D721Med (cell line): ENCODE measurements at places on chromosomes 2 and 18.

DNA sequence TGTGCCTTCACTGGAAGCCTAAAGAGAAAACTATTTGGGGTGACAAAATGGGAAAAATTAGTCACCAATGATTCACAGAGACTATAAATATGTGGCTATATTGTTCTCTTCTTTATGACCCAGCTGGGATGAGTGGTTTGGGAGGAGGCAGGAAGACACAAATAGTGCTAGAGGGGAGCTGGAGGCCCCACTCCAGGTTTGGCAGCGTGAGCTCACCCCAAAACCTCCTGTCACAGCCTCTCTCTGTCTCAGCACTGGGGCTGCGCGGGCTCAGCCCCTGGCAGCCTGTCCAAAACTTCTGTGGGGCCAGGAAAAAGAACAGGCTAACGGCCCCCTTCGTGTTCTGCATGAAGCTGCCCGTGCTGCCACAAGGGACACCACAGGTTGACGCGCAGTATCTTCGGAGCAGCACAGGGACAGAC lies 73.2 kb upstream of the LCLAT1 start:
- DNase-seq, result no peak

- DNase-seq, result no peak
Observed at GRCh38 chr2:157786663-157787363, 89.3 kb downstream of the ACVR1 start.

GRCh38 chr2:85396531-85397470 lies 13.4 kb downstream of the CAPG start:
- DNase-seq, result no peak

DNA sequence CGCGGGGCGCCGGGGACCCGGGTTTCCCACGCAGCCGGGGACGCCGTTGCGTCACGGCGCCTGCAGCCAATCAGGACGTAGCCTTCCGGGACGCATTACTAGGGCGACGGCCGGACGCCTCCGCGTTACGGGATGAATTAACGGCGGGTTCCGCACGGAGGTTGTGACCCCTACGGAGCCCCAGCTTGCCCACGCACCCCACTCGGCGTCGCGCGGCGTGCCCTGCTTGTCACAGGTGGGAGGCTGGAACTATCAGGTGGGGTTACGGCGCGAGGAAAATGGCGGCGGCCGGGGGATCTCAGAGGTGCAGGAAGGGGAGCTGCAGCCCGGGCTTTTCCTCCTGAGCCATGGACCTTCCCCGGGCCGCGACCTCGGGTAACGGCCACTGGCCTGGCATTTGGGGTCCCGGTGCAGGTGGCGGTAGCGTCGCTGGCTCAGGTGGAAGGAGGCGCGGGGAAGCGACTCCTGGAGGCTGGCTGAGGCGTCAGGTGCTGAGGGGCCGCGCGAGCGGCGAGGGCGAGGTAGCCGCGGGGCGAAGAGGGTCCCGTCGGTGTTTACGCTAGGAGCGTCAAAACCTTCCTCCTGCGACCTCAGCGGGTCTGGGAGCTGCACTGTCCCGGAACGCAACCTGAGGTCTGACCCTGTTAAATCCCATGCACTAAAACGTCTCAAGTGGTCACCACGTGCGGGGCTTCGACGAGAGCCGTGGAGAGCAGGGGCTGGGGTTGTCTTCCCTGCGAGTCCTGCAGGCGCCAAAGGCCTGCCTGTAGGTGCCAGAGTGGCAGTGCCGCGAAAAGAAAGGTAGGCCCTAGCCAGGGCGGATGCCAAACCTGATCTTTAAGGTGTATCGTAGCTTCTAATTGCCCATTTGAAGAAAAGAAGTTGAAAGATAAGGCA lies at the start of gene LCLAT1:
TSS of gene LCLAT1 (plus strand) at position 98 of the 897 bp plus-strand sequence. CDS start 78,345 bp downstream, outside the sequence.
- peak; percentile 32 for DNase-seq

DNA sequence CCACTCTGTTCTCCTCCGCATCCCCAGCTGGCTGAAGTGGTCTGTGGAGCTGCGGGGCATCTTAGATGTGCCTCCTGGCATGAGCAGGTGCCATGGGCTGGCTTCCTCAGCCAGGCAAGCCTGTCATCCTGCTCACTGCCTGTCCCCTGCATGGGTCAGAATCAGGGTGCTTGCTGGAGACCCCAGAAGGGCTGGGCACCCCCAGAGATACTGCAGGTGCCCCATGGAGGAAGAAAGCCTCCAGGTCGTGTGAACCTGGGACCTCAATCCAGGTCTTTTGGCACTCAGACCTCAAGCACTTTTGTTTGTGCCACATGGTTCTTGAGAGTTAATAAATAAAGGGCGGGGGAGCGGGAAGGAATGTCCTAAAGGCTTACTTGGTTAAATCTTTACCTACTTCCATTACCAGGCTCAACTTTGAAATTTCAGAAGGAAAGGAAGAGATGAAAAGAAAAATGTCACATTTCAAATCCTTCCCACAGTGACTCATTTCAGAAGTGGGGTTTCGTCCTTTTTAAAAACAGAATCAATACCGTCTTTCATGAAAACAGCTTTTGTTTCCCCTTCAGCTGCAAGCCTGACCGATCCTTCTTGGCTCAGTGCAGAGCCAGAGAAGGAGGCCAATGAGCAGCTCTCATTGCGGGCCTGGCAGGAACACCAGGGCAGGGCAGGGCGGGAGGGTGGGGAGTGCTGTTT lies 69.9 kb downstream of the RHOB start:
- no peak for DNase-seq

- DNase-seq, result no peak
Observed at GRCh38 chr2:230922951-230923717, 1.9 kb downstream of the GPR55 start.

DNA sequence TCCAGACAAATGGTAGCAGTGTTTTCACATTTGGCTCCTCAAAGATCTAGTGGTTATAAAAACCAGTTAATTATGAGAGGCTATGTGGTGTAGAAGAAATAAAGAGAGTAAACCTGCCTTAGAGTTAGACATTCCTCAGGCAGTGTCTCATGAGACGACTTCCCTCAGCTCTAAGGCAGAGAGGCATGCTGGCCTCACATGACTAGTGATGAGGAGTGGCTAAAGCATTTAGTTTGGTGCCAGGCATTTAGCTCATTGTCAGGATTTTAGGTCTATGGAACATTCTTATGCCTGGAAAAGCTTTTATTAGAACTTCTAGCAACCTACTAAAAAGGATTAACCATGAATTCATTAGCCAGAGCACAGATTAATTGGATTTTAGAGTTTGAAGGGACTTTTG lies 90.3 kb downstream of the RPRM start:
- no peak for DNase-seq

GRCh38 chr18:7822435-7823331 lies 255.6 kb downstream of the PTPRM start:
- no peak for DNase-seq

- no peak for DNase-seq
Observed at GRCh38 chr2:181319286-181319685, 137.9 kb upstream of the ITGA4 start.

DNA sequence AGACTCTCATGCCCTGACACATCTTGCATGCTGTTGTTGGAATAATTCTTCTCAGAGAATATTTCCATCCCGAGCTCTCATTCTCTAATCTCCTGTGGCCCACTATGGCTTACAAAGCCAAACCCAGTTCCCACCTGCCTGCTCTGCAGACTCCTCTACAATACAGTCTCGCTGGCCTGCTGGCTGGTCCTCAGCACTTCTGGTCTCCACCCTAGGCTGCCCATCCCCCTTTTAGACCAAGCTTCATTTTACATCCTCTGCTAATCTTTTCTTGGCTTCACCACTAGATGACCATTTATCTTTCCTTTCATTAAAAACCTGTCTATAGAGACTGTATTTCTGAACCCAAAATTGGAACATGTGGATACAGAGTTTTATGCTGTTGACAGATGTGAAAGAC lies 42.5 kb upstream of the YPEL5 start:
- DNase-seq, result no peak

DNA sequence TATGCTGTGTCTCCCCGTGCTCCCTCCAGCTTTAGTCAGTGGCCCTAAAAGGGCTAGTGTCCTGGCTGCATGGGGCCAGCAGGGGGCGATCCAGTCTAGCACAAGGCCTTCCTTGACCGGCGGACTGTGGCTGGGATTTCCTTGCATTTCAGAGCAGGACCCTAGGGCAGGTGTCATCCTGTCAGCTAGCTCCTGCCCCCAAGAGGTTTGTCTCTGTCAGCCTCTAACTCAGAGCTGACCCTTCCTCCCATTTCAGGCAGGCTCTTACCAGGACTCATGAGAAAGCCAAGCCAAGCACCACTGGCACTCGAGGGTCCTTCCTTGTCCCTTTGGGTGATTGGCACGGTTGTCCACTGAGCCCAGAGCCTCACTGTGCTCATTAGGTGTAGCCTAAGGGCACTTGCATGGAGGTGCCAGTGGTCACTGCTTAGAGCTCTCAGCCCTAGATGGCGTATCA lies 140.3 kb downstream of the RPIA start:
- no peak for DNase-seq

DNA sequence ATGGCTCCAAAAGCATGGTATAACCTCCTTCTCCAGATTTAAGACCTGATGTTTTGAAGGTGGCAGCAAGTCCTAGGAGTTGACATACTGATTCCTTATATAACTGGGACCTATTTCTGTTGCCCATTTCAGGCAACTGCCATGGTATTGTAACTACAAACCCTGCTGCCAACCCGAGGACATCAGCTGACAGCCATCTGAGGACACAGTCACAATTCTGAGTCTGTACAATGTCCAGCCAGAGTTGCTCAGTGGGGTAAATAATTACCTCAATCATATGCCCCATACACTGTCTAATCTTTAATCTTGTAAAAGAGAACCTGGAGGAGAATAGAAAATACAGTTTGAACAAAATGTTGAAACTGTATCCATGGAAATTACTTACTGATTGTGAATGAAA lies 8.7 kb upstream of the GAREM2 start:
- DNase-seq, result no peak

DNA sequence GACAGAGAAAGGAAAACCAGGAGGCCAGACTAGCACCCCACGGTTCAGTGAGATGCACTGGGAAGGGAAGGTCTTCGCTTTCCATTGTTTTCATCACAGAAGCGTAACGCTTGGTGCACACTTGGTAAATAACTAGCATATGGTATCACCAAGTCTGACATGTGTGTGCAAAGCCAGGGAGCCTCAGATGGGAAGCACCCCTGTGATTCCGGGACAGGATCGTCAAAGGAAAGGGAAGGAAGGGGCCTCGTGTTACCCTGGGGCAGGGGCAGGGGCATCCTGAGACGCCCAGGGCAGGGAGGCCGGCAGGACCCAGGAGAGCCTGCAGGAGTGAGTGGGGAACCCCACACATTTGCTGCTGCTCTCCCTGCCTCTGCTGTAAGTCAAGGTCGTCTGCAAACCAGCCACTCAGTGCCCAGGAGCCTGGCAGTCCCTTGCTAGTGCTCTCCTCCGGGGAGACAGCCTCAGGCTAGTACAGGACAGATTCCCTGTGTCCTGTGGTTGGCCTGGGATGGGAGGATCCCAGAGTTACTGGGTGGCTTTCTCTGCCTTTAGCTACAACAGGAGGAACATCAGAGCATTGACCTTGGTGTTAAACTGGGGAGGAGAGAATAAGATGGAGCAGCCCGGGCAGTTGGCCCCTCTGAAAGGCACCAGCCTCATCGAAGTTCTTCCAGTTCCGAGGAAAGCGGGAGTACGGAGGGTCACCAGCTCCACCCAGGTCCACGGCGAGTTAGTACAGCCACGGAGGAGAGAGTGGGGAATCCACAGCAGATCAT lies 192.5 kb downstream of the NDUFA10 start:
- no peak for DNase-seq

DNA sequence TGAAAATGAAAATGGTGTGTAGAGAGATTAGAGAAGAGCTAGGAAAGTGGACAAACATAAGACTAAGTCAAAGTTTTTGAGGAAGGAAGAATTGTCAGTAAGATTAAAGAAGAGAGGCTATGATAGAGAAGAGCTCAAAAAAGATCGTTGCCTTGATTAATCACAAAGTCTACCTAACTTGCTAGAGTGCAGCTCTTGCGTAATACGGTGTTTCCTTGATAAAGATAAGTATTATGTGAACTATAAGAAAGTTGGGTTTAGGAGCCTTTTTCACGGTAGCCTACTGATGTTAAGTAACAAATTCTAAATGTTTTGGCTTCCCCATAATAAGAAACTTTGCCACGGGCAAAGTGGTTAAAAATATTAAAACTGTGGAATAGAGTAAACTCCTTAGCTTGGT lies 226.4 kb upstream of the NRXN1 start:
- DNase-seq, result no peak

GRCh38 chr2:208182835-208183234 lies 7.0 kb downstream of the C2orf80 start:
- DNase-seq, result no peak

DNA sequence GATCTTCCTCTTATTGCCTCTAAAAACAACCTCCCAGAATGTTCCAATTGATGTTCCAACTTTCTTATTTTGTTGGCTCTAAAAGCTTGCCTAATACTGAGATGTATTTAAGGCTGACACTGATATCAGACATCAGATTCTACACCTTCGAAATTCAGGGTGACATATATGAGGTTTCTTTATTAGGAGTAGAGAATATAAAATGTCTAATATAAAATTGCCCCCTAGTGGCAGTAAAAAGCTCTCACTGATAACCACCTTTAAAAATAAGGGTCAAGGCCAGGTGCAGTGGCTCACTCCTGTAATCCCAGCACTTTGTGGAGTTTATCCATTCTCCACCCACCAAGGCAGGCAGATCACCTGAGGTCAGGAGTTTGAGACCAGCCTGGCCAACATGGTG lies 789.7 kb upstream of the SLC39A10 start:
- DNase-seq, result no peak

DNA sequence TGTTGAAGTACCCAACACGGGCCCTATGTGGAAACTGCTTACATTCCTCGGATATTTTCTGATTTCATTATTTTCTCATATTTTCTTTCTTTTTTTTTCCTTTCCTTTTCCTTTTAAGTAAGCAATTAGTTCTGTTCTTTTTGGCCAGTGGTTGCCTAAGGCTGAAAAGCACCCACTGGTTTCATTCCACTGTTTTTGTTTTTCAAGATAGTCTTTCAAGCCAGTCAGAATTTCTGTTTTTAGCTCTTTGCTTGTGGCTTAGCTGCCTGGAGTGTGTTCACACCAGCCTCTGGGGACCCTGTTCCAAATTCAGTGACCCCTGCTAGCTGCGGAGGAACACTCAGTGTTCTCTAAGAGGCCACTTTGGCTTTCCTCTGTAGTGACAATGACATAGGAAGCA lies 73.6 kb downstream of the NRP2 start:
- DNase-seq, result no peak

- DNase-seq, result no peak
Observed at GRCh38 chr2:157375384-157375783, 49.8 kb upstream of the ERMN start.

DNA sequence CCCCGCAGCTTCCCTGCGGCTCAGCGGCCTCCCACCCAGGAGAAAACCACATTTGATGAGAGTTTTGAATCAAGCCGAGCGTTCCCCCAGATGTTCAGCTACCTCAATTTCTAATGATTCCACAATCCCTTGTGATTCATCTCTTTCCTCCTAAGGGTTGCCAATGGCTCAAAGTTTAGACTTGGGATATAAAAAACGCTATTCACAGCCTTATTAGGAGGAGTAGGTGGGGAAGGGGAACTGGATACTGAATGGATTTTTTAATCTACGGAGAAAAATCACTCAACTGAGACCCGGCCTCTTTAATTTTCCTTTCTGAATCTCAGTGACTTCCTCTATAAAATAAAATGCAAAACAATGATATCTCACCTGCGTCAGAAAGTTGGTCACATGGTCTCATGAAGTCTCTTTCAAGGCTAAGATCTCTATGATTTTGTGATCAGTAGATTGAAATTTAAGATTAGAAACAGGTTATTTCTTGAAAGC lies 192.6 kb upstream of the TCF4 start:
- DNase-seq, result no peak
